ENCODE measurements at places on chromosomes 16 and 17.
A peak's percentile ranks its signal among the peaks of the same experiment; 100 is the strongest.

DNA sequence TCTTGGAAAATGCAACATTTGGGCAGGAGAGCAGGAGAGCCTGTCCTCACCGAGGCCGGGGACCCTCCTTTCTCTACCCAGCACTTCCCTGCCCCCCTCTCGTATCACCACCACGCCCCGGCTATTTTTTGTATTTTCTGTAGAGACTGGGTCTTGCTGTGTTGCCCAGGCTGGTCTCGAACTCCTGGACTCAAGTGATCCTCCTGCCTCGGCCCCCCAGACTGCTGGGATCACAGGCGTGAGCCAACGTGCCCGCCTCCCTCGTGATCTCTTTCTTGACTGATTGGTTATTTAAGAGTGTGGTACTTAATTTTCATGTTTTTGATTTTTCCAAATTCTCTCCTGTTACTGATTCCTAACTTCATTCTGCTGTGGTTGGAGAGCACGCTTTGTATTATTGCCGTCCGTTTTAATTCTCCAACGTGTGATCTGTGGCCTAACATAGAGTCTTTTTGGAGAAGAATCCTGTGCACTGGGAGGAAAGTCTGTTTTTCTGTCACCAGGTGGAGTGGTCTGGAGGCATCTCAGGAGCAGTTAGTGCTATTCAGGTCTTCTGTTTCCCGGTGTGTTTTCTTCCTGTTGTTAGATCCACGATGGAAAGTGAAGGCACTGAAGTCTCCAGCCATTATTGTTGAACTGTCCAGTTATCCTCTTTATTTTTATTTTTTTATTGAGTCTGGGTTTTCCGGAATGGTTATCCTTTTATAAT, 40.4 kb downstream of the ZNF778 start:
- DNase-seq, result no peak

GRCh38 chr16:4426021-4426684, 485 bp downstream of the DNAJA3 start:
- no peak for DNase-seq

GRCh38 chr16:80407265-80407987, 133.4 kb upstream of the DYNLRB2 start:
- DNase-seq, result no peak

GRCh38 chr17:9054126-9054975, 33.0 kb downstream of the NTN1 start:
- no peak for DNase-seq

GRCh38 chr17:31754239-31754945, 104.7 kb downstream of the COPRS start:
- DNase-seq, result no peak

GRCh38 chr17:79748295-79749099, 17.8 kb downstream of the ENPP7 start:
- no peak for DNase-seq

DNA sequence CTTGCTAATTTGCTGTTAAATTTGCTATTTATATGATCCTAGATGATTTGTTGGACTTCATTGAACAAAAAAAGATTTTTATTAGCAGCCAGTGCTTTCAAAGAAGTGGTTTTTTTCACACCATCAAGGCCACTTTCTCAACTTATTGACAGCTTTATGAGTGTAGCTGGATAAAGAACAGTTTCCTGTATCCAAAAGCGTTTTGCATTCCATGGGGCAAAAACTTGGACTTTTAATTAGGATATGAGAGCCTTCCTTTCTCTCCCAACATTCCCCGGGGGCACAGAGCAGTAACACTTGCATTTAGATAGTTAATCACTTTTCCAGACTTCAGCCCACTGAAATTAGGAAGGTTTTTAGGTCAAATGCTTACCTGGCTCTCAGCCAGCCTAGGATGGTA, 177.1 kb upstream of the ELAC2 start:
- no peak for DNase-seq

DNA sequence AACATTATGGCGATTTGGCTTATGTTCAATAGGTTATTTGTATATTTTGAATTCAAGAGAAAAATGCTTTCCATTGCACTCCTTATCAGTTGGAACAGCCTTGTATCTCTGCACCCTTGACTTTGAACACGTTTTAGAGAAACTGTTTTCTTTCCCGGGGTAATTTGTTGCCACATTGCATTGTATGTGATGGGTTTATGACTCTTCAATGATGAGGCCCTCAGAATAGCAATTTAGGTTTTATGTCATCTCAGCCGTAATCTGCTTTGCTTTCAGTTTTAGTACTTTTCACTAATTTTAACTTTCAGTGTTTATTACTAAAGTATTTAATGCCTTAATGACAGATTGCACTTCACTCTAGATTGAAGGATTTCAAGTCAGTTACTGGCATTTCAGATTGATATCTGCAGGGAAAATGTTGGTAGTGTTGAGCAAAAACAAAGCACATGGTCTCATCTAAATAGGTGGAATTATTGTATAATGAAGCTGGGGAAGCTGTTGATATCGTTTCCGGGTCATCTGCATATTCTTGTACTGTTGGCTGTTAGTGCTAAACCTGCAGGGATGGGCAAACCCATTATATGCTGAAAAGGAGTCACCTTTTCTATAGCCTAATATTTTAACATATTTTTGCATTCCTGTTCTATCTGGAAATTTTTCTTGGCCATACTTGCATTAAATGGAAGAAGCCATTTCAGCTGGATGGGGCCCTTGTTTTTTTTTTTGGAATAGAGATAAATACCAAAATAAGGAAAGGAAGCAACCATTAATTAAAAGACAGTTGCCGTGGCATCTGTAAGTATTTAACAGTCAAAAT, 2.0 kb downstream of the LUC7L3 start:
- DNase-seq, result no peak

DNA sequence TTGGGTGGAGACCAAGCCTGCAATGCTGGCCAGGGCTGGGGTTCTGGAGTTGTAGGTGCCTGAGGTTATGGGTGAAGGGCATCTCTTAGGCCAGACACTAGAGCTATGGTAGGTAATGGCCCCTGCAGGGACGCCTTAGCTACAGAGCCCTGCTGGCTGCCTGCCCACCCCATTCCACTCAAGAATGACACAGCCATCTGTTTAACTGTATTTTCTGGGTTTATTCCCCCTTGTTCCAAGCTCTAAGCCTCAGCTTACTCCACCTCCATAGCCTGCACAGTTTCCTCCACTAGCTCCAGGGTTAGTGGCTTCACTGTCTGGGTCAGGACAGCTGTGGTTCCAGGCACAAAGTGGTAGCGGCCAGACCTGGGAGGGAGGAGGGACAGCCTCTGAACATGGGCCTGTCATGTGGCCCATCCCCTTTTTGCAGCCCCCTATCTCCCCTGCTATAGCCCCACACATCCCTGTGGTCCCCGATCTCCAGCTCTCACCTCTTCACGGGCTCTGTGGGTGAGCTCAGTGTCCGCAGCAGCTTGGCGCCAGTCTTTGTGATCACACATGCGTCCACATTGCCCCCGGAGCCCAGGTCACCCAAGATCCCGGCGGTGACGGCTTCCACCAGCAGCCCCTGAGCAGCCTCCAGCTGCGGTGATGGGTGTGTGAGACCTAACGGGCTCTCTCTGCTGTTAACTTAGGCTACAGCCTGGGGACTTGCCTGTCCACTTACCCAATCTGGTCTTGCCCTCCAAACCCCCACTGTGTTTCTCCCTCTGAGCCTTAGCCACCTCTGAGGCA, 2.1 kb downstream of the PSMB10 start:
- DNase-seq, result peak; percentile 30

DNA sequence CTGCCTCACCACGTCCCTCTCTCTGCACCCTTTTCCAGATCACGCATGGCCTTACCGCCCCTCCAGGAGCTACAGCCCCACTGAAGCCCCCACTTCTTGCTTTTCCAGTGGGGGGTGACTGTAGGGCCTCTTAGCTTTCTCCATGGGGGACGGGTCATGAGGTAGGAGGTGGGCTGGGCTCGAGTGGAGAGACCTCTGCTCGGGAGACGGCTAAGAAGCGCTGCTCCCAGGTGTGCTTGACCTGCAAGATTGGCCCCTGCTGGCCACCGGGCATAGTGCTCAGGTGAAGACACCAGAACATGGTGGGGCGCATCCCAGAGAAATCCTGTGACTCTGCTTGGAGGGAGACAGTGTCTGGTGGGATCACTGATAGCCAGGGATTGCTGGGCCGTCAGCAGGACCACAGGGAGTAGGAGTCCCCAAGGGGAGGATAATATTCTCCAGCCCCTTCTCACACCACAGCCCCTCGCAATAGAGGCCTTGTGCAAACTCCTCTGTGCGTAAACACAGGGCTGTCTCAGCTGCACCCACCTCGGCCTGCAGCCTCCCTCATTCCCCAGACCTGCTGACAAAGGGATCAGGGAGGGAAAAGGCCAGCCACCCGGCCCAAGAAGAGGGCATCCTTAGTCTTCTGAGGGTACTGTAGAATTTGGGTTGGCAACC, 8.9 kb upstream of the GALK1 start:
- peak; percentile 56 for DNase-seq

GRCh38 chr17:75144816-75145512, 9.3 kb downstream of the JPT1 start:
- no peak for DNase-seq

- peak; percentile 83 for DNase-seq
Measured at GRCh38 chr16:85302018-85302847, 190.0 kb upstream of the CIBAR2 start.

- no peak for DNase-seq
Measured at GRCh38 chr17:31310260-31310659, 3.6 kb downstream of the EVI2B start.

DNA sequence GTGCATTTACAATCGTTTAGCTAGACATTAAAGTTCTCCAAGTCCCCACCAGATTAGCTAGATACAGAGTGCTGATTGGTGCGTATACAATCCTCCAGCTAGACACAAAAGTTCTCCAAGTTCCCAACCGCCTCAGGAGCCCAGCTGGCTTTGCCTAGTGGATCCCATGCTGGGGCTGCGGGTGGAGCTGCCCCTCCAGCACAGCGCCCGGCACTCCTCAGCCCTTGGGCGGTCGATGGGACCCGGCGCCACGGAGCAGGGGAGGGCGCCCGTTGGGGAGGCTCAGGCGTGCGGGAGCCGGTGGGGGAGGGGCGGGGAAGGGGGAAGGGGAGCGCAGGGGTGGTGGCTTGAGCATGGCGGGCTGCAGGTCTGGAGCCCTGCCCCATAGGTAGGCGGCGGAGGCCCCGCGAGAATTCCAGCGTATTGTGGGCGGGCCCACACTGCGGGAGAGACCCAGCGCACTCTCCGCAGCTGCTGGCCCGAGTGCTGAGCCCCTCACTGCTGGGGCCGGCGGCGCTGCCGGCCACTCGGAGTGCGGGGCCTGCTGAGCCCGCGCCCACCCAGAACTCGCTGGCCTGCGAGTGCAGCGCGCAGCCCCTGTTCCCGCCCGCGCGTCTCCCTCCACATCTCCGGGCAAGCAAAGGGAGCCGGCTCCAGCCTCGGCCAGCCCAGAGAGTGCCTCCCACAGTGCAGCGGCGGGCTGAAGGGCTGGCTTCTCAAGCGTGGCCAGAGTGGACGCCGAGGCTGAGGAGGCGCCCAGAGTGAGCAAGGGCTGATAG, 907.5 kb downstream of the CDH8 start:
- no peak for DNase-seq

- no peak for DNase-seq
Measured at GRCh38 chr17:39239640-39240314, 14.0 kb upstream of the STAC2 start.

GRCh38 chr16:66581246-66581952, 2.1 kb downstream of the CMTM2 start:
- DNase-seq, result no peak

- DNase-seq, result no peak
Measured at GRCh38 chr16:5769513-5769912, 671.9 kb upstream of the EEF2KMT start.

DNA sequence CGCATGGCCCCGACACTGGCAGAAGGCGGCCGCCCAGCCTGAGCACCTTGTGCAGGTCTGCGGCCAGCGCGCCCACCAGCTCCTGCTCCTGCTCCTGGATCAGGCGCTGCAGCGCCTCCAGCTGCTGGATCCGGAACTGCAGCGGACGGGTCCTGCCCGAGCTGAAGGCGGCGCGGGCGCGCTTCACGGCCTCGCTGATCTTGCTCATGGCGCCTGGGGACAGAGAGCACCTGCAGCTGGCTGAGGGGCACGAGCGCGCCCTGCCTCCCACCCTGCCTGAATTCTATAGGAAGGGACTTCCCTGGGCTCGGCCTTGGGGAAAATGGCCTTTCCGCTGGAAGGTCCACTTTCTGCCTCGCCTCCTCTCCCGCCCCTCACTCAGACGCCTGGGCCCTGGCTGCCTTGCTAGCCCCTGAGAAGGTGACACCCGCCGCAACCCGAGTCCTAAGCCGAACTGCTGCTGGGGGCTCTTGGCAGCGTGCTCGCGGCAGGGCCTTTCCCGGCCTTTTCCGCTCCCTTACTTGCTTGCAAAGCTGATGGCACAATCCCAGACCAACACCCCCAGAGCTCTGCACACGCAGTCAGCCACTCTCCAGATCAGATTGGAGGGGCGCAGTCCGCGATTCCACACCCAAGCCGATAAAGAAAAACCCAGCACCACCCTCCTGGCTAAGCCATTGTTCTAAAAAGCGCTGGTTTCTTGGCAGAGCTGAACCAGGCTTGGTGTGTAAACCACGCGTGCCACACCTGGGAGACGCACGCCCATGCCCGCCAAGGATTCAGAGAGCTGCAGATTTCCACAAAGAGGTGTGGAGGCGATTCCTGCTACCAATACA, 3.0 kb downstream of the ALDH3A1 start:
- DNase-seq, result peak; percentile 94

DNA sequence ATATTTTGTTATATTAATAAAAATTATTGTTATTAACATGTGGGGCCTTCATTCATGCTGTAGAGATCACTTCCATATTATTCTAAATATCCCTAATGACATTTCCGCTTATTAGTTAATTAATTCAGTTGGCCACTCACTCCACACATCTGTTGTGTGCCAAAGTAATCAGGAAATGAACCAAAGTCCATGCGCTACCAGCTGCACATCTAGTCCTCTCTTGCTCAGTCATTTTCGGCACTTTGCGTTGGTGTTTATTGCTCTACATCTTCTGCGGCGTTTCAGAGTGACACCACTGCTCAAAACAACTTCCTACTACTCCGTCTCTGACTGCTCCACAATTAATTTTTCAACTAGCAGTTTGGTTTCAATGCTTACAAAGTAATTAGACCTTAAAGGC, 101.4 kb upstream of the ZFHX3 start:
- no peak for DNase-seq

DNA sequence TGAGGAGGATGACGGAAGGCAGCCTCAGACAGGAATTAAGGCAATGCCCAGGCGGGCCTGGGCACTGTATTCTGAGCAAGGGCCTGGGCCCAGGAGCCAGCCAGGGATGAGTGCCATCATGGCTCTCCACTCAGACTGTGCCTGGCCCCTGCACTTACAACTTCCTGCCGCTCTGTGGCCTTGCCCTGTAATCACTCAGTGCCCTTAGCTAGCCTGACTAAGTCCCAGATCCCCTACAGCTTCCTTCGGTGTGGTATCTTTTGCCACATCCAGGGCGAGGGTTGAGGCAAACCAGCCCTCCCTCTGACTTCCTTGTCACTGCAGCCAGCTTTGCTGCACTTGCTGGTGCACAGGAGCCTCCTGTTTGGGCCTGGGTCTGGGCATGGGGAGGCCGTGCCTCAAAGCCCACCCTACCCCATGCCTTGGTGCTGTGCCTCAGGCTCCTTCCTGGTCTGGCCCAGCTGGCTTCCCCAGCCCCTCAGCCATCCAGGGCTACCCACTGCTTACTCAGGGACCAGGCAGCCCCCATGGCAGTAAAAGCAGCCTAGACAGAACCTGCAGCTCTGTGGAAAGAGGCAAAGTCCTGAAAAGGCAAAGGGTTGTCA, 9.3 kb downstream of the SLC46A1 start:
- DNase-seq, result no peak

Data from adrenal gland (tissue), 19 donors.